Stimulated activated CD8-positive, alpha-beta memory T cell treated with anti-CD3 and anti-CD28 coated beads, Interleukin-15, amount 100 ng/mL, for 48 hours (primary cell): ENCODE measurements at places on chromosomes 12 and 14.

GRCh38 chr12:3463921-3464320, 27.1 kb upstream of the PRMT8 start:
- no peak for DNase-seq

- DNase-seq, result no peak
Measured at GRCh38 chr12:92927436-92928281, 1.4 kb downstream of the EEA1 start.

- DNase-seq, result no peak
Measured at GRCh38 chr14:94774344-94775090, 4.6 kb upstream of the GSC start.

GRCh38 chr12:132560614-132561426, 49.6 kb downstream of the LRCOL1 start:
- peak; percentile 54 for DNase-seq

DNA sequence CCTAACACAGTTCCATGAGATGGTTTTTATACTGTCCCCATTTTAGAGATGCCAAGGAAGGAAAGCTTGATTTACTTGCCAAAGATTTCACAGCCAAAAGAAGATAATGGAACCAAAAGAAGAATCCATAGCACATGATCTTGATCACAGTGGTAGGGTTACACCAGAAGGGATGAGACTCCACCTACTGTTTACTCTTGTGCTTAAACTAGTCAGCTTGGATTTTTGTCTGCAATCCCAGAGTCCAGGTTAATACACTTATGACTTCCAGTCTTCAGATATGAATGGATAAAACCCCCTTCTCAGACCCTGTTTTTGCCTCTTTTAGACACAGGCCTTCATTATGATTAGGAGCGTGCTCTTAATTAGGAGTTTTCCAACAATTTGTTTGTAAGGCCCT, 454.2 kb downstream of the AEBP2 start:
- no peak for DNase-seq

DNA sequence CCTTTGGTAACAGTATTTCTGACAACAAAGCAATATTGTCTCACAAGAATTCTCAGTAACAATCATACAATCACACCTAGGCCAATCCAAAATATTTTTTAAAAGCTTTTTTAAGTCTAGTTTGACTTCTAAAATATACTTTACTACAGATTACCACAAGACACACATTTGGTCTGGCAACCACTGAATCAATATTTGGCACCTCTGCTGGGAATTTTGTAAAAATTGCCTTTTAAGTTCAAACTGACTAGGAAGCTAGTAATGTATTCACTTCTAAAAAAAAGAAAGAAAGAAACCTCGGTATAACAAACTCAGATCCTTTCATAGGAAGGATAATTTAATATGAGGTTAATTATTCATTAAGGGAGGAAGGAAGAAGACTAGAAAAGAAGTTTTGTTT, 18.2 kb upstream of the ETV6 start:
- no peak for DNase-seq

DNA sequence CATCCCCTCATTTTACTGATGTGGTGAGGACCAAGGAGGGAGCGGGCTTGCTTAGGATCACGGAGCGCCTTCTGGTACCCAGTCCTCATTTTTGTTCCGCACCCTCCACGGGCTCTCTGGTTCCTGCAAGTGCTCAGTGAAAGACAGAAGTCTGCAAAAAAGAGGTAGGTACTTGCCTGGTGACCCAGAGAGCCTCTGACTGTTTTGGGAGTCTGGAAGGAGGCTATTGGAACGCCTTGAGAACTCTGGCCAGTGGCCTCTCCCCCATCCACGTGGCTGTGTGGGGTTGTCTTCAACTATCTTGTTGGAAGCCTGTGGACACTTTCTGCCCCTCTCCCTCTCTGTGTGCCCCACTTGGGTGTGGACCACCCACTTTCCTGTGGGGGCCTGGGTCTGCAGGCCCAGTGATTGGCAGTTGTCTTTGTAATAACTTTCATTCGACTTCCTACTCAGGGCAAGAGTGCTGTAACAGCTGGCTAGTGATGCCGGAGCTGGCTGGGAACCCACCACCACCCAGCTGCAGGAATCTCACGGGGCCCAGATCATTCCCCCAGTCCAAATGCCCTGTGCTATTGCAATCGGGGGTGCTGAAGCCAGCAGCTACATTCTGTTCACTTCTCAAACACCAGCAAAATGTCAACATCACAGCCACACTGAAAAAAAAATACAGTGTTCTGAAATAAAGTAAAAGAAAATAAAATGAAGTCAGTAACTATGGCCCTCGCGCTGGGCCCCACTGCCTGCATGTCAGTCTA, 122.8 kb downstream of the PRMT8 start:
- DNase-seq, result no peak

DNA sequence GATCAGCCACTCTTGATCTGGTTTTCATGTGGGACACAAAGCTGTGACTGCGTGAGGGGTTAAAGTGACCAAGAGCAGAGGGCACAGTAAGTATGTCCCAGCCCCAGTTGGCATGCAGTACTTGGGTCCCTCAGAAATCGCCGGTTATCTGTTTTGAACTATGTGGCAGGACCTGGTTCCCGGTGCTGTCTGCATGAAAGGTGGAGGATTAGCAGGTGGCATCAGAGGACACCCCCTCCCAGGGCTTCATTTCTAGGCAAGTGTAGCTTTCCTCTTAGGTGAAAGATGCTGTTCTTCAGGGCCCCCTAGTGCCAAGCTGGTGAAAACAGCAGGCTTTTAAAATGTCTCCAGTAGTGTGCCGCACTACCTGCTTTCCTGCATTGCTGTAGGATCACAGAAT, 57.1 kb downstream of the ATG14 start:
- no peak for DNase-seq

DNA sequence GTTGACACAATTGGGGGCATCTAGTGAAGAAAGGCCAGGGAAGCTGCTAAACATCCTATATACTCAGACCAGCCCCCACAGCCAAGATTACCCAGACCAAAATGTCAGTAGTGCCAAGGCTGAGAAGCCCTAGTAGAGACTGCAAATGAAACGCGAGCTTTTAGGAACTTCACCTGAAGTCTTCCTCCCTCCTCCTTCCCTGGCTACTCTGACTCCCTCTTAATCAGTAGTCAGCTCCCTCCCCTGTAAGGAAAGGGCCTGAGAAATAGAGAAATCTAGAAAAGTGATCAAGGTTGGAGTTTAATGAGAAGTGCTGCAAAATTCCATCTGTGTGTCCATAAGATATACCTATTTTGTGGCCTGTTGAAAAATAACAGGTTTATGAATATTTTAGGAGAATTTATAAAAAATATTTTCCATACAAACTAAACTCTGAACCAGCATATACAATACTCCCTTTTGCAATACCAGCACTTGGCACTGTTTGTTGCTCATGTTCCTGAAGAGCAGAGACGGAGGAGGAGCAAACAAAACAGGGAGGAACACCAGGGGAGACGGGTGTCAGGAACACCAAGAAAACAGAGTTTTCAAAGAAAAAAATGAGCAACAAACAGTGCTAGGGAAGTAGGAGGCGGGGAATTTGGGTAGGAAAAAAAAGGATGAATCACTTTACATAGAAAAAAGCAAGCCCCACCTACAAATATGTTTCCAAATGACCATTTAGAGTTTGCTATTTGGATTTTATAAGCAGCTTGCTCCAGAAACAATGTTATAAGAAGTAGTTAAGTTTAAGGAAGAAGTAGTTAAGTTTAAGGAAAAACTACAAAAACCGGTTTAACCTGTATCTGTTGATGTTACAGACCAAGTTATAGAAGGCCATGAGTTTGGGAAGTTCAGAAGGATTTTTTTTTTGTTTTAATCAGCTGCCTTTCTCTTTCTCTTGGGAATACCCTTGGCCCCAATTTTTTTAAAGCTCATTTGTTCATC, 282.1 kb upstream of the GRIP1 start:
- DNase-seq, result no peak

DNA sequence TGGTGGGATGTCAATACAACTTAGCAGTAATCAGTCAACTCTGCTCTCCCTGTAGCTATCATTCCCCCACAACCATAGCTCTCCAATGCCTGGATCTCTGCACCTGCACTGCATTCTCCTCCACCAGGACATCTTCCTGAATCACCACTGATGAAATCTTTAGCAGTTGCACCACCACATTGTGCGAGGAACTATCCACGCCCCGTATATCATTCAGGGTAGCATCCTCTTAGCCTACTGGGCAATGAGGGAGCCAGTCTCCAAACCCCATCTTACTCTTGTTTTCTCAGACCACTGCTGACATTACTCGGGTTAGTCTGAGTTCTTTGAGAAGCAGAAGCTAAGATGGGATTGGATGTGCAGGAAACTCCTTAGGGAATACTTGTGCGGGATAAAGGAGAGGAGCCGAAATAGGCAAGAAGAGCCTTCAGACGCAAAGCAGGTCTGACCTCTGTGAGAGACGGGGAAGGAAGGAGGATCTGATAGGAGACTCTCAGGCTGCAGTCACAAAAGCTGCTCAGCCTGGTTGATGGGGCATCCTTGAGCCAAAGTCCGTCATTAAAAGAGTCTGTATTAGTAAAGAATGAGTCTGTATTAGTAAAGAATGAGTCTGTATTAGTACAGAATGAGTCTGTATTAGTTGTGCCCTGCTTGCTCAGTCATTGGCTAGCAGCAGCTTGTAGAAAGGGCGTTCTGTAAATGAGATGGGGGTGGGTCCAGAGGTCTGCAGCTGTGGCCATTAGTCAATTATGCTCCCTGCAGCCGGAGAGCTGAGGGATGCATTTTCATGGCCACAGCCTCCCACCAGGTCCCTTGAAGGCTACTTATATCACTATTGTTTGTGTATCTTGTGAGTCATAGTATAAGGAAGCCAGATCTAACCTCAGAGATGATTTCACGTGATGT, 49.6 kb upstream of the RASSF3 start:
- no peak for DNase-seq

DNA sequence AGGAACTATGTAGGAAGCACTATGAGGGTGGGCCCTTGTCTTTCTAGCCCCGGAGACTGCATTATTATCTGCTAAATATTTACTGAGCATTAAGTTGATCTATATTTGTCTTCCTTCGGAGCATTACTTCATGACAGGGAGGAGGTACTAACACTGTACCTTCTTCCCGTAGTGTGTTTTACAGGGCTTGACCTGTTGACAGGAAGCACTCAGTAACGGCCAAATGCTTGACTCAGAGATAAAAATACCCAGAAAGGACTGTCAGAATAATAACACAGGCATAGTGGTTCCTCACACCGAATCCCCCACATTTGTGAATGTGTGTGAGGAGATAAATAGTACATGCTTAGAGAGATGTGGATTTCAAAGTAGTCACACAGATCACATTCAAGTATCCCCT, 466.6 kb downstream of the EGLN3 start:
- DNase-seq, result no peak

- DNase-seq, result no peak
Measured at GRCh38 chr12:26982866-26983265, 31.3 kb downstream of the TM7SF3 start.

DNA sequence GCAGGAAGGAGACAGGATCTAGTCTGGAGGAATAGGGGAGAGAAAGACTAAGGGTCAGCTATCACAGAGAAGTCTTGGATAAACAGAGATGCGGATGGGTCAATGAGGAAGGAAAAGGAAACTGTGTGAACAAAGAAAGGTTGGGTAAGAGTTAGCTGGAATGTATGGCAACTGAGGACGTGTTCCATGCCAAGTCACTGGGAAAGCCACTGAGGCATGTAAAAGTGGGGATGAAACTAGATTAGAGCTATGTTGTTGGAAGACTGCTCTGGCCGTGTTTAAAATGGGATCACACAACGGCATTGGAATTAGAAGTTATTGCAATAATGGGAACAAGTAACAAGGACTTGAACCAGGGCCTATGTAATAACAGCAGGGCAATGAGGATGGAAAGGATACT, 3.9 kb upstream of the NR2C1 start:
- no peak for DNase-seq

DNA sequence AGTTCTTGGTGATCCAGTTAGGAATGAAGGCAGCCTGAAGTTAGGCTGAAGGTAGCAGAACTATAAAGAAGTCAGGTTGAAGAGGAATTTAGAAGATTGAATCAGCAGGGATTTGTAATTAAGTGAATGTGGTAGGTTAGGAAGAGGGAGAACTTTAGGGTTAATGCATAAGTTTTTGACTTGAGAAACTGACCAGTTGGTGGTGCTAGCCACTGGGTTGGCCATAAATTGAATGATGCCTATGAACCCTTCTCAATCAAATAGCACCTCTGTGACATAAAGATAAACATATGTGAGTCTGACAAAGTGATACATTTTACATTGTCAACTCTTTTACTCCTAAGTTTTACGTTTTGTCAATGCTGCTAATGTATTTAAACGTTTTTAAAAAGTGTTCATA, 290.6 kb upstream of the NAV3 start:
- no peak for DNase-seq

DNA sequence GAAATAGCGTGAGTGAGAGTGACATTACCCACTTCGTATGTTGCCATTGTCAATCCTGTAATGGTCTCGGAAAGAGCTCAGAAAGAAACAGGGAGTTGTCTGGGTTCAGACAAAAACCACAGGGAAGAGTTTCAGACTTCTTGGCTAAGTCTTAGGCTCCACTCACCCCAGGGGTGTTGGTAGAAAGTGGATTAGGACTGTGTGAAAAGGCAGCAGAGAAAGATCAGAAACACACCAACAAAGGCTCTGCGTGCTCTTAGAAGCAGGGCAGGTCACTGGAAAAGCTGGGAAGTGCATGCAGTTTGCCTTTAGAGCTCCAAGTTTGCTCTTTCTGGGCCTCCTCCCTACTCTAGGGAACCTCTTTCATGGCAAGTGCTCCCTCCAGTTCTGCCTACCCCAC, 106.1 kb upstream of the PLXNC1 start:
- DNase-seq, result no peak

GRCh38 chr14:104268295-104268694, 129.9 kb downstream of the KIF26A start:
- DNase-seq, result no peak

- DNase-seq, result no peak
Measured at GRCh38 chr12:6607751-6608591, 792 bp upstream of the CHD4 start.

GRCh38 chr12:95700316-95700785, 90.2 kb downstream of the NTN4 start:
- no peak for DNase-seq

DNA sequence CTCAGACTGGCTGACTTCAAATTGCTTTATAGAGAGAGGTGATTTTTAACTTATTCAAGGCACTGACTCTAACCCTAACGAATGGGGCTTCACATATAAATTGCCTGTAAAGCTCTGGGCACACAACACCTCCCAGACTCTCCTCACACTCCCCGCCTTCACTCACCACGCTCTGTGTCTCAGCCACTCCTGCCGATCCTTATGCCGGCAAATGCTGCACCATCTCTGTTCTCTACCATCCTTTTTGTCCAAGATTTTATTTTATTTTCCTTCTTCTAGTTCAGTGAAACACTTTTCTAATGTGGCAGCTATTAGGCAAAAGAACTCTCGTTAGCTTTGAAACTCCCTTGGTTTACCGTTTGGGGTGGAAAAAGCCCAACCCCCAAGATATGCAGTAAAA, 446.1 kb upstream of the TMEM132C start:
- no peak for DNase-seq

- no peak for DNase-seq
Measured at GRCh38 chr12:132886529-132887477, 602 bp downstream of the CHFR start.

DNA sequence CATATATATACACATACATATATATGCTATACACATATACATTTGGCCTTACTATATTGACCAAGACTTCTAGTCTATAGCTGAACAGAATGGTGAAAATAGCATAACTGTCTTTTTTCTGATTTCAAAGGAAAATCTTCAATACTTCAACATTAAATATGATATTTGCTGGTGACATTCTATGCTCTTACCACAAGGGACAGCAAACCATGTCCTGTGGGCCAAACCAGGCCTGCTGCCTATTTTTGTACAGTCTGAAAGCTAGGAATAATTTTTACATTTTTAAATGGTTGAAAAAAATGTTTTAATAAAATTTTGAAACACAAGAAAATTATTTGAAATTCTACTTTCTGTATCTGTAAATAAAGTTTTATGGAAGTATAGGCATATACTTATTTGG, 63.6 kb downstream of the EML5 start:
- DNase-seq, result no peak
